ENCODE measurements at places on chromosomes 11 and 22. TPM values are rescaled to one million over a fixed set of nuclear protein-coding genes. Genes with fewer than 3 reads are reported as not detected.

- H3K27ac ChIP-seq: no peak overlapping the region
- no peaks in the 10 kb centered on the region for H3K4me1 ChIP-seq
- peaks cover 39% of the 10 kb centered on the region for H3K27me3 ChIP-seq
- no peak overlapping the region for H3K4me3 ChIP-seq
- H3K36me3 ChIP-seq: no peaks in the 10 kb centered on the region
- no peak for DNase-seq
These were observed 36.6 kb upstream of the NFAM1 start for GRCh38 chr22:42468841-42469240.

Gene OR8G1
- not detected for total RNA-seq

GRCh38 chr11:101584655-101585054, 848 bp upstream of the TRPC6 start:
- no peak for DNase-seq
- H3K27me3 ChIP-seq: peaks cover 75% of the 10 kb centered on the region
- H3K4me3 ChIP-seq: no peak overlapping the region
- H3K27ac ChIP-seq: no peak overlapping the region

- DNase-seq: no peak
- no peak overlapping the region for H3K4me3 ChIP-seq
- H3K36me3 ChIP-seq: peaks cover 14% of the 10 kb centered on the region
- peaks cover 36% of the 10 kb centered on the region for H3K4me1 ChIP-seq
These were observed 43.1 kb downstream of the C22orf31 start for GRCh38 chr22:29018293-29019189.

DNA sequence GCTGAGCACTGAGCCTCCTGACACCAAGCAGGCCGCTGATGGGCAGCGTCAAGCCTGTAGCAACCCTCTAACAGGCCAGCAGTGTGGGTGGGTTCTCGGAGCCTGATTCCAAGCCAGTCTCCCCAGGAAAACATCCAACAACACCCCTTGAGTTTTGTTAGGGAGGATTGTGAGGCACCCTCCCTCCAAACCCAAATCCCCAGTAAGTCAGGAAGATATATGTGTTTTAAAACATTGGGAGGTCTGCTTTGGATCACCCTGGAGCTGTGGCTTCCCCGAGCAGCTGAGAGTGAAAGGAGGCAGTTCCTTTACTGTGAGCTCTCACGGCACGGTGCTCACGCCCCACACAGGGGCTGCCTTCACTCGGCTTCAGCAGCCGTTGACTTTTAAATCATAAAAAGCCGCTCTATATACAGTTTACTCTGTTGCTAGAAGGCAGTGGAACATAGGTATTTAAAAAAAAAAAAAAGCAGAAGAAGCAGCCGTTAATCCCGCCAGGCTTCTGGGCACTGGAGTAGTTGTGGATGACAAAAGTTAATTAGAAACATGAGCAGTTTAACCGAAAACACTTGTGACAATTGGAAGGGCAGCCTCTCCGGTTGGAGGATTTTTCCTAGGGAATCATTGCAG, 218.6 kb downstream of the NAV2 start:
- no peak for DNase-seq
- peaks cover 5% of the 10 kb centered on the region for H3K4me1 ChIP-seq
- H3K4me3 ChIP-seq: no peak overlapping the region
- H3K27me3 ChIP-seq: no peaks in the 10 kb centered on the region

- H3K4me1 ChIP-seq: peaks cover 7% of the 10 kb centered on the region
- H3K36me3 ChIP-seq: peaks cover 10% of the 10 kb centered on the region
- H3K27ac ChIP-seq: no peak overlapping the region
- no peaks in the 10 kb centered on the region for H3K27me3 ChIP-seq
- no peak overlapping the region for H3K4me3 ChIP-seq
These were observed 7.3 kb downstream of the B3GAT1 start for GRCh38 chr11:134404575-134405341.

GRCh38 chr22:36365020-36365411, 22.8 kb downstream of the MYH9 start:
- H3K27me3 ChIP-seq: no peaks in the 10 kb centered on the region
- DNase-seq: no peak
- no peaks in the 10 kb centered on the region for H3K36me3 ChIP-seq
- H3K4me3 ChIP-seq: peak overlapping the region; percentile 68

DNA sequence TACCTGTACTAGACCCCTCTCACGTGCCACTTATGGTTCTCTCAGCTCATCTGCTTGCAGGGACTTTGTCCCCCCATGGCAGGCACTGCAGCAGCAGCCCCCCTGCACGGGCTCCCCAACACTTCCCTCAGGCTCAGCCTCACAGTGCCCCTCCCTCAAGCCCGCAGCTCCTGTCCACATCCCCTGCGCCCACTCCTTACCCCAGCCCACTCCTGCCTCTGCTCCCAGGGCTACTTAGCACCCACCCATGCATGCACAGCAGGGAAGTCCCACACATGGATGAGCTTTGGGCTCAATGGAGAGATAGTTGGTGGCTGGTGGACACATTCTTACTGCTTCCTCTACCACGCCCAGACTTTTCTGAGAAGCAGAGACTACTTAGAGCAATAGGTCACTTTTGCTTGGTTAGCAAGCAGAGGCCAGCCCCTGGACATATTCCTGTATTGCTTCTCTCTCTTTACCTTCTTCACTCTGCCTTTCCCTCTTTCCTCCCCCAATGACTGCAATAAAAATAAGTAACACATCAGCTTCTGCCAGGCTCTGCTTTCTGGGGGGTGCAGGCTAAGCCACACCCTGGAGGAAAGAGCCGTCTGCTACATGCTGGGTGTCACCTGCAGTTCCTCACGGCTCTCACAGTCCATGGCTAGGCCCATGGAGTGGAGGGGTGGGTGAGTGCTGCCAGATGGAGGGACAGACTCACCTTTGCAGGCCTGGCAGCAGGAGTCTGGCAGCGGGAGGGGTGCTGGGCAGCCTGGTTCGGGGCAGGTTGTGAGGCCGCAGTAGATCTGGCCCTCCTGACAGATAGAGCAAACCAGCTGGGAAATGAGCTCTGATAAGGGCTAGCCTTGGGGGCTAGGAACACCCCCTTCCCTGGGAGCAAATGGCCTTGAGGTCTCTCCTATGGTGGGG, 23.4 kb downstream of the CHRDL2 start:
- DNase-seq: no peak
- peak overlapping the region; percentile 83 for H3K27ac ChIP-seq
- H3K36me3 ChIP-seq: no peaks in the 10 kb centered on the region
- no peaks in the 10 kb centered on the region for H3K27me3 ChIP-seq
- H3K4me3 ChIP-seq: no peak overlapping the region

GRCh38 chr11:19602406-19602805, 110.2 kb upstream of the NAV2 start:
- H3K4me1 ChIP-seq: peaks cover 16% of the 10 kb centered on the region
- DNase-seq: no peak
- no peak overlapping the region for H3K27ac ChIP-seq
- H3K4me3 ChIP-seq: no peak overlapping the region

Gene GSTP1
- total RNA-seq: 776 TPM

Gene ALDH3B2
- total RNA-seq: not detected

DNA sequence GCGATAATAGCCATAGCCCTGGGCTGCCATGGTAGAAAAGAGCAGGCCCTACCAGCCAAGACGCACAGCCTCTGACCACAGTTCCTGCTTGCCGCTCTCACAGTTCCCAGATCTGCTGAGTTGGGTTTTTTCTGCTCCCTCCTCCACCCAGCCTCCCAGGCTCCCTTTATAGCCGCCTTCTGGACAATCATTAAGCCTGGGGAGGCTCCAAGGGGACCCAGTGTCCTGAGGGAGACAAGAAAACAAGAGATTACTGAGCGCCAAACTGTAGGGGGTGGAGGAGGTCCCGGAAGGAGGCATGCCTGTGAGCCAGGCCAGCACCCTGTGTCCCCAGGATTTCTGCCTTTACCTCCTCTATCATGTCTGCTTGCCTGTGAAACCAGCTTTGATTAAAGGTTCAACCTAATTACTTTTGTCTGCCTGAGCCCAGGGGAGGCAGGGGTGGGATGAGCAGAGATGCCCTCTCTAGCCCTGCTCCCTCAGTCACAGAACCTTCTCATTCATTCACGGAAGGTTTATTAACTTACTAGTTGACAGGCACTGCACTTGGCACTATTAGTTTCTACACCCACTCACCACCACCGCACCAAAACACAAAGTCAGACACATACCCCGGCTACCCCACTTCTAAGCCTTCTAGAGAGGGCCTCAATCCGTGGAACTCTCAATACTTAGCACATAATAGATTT, 1.2 kb downstream of the SLC37A4 start:
- no peak overlapping the region for H3K27ac ChIP-seq
- H3K27me3 ChIP-seq: peaks cover 3% of the 10 kb centered on the region
- DNase-seq: no peak
- H3K4me3 ChIP-seq: peak overlapping the region; percentile 94
- peaks cover 3% of the 10 kb centered on the region for H3K36me3 ChIP-seq

Gene ELF5
- not detected for total RNA-seq
